Kidney (tissue), 22 donors: ENCODE measurements at places on chromosomes 6 and 20. TPM values are rescaled to one million over a fixed set of nuclear protein-coding genes. Genes with fewer than 3 reads are reported as not detected.

- DNase-seq = no peak
Observed at GRCh38 chr20:8155812-8156211, 23.7 kb downstream of the PLCB1 start.

DNA sequence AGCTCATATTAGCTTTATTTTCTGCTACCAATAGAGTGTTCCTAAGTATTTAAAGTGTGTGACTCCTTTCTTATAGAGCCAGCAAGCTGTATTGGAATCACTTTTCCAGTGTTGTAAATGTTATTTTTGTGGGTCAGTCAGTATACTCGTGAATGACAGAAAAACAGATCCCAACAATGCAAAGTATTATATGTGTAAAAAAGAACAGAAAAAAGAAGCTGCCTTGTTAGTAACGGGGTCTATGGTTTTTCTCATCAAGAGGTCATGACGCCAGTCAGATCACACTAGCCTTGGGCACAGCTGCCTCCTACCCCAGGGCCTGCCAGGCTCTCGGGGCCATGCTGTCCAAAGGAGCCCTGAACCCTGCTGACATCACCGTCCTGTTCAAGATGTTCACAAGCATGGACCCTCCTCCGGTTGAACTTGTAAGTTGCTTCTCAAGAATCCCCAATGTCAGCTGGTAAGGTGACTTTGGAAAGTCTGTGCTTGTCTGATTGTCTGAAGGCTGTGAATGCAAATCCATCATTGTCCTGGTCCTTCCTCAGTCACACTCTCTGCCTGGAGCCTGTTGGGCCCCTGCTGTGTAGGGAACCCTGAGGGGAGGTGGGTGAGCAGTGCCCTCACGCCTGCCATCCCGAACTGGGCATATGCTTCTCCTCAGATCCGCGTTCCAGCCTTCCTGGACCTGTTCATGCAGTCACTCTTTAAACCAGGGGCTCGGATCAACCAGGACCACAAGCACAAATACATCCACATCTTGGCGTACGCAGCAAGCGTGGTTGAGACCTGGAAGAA lies 9.8 kb downstream of the NELFCD start:
- peak; percentile 15 for DNase-seq

GRCh38 chr6:26465776-26466175 lies 8.0 kb downstream of the BTN2A1 start:
- no peak for DNase-seq

GRCh38 chr20:846894-847278 lies 13.4 kb downstream of the FAM110A start:
- DNase-seq = no peak

DNA sequence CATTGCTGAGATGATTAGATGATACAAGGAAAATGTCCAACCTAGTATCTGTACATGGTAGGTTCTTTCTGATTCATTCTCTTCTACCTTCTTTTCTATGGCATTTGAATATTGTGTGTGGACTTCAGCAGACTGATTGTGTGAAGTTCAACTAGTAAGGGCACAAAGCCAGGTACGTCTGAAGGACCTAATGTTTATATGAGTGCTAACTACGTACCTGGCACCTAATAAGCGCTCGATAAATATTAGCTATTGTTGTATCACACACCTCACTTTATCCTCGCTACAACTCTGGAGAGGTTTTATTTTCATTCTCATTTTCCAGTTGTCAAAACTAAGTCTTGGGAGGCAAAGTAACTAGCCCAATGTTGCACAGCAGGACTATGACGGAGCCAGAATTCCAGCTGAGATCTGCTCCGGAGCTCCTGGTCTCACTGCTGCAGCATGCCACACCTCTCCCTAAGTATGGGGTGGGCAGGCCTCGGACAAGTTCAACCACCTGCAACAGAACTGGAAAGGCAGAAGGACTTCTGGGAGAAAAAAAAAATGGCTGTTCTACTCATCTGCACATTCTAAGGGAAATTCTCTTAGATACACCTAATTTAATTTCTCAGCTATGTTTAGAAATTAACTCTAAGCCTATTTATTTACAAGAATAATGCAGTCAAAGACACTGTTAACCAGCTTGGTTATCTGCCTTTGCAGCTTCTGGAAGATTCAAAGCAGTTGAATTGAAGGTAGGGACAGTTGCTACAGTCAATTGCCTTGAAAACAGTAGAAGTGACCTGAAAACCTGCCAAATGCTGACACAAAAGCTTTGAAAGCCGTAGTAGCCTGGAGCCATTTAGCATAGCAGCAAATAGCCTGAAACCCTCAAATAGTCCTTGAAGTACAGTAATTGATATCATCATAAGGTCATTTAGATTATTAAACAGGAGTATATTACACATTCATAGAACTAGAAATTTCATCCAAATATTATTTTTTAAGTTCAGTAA lies 165.0 kb downstream of the PDE7B start:
- DNase-seq = no peak

DNA sequence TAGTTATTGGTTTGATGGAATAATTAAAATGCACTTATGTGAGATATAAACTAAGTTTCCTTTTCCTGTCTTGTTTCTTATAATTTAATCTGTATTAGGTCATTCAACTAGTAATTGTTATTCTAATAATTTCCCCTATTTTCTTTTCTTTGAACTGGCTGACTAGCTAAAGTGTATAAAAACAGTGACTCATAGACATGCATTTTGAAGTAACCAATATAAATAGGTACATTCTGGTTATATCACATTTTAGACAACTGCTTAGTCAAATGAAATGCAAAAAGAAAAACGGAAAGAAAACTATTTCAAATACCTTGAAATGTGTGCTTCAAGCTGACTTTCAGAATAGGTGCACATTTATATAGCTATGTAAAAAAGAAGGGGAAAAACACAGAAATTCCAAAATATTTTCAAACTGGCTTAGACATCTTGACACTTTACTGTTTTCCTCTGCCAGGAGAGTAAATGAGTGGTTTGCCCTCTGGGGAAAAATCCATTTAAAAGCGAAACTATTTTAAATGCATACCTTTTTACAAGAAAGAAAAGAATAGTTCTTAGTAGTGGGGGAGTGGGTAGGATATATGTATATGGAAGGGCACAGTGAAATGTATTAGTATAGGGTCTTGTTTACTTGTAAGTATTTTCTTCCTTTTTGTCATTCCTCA lies 28.3 kb downstream of the KCNQ5 start:
- no peak for DNase-seq

DNA sequence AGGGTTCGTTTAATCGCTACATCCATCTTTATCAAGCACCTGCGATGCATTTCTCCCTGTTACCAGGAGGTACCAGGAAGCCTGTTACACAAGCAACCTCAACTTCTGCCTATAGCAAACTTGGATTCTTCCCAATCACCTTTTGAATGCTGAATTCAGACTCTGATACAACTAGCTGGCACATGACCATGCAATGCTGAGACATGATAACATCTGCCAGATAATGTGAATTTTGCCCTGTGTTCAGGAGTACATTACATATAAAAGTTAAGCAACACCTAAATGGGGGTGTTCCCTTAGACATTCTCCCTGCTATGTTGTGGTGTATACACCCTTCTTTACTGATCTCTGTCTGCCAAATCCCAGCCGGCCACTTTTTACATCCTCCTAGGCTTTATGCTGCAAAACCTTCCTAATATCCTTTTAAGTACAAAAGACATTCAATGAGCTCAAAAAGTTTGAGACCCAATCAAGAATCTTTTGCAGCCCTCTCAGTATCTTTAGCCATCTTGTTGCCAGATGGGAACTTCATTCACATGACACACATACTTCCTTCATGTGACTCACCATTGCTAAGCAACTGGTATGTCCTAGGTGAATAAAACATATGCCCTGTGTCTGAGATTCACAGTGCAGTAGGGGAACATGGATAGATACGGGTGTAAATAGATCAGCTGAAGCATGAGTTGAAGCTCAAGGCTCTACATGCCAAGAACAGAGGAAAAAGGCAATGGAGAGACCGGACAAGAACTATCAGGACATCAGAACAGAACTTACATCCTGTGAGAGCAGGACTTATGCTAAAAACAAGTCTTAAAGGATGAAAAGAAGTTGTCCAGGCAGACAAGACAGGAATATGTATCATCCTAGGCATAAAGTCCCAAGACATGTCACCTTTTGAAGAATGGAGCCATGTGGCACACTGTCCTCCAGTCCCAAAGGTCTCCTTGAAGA lies 84.3 kb downstream of the ZHX3 start:
- DNase-seq = no peak

GRCh38 chr6:290111-290922 lies 2.0 kb upstream of the DUSP22 start:
- no peak for DNase-seq

DNA sequence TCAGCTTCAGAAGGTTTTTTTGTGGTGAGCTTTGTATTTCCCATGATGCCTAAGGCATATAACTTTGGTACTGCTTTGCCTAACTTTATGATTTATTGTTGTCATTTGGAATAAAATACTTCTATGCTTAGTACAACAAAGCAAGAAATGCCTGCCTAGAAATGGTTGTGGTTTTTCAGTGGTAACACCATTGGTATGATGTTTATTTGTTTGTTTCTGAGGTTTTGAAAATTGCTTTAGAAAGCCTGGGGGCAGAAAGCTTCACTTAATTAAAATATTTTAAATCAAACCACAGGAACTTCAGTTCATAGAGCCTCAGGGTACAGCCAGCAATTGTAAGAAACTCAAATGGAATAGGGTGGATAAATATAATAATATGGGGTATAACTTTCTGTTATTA lies 351.2 kb upstream of the MAP3K7 start:
- no peak for DNase-seq

GRCh38 chr20:57587989-57588377 lies 27.1 kb downstream of the PCK1 start:
- DNase-seq = no peak

DNA sequence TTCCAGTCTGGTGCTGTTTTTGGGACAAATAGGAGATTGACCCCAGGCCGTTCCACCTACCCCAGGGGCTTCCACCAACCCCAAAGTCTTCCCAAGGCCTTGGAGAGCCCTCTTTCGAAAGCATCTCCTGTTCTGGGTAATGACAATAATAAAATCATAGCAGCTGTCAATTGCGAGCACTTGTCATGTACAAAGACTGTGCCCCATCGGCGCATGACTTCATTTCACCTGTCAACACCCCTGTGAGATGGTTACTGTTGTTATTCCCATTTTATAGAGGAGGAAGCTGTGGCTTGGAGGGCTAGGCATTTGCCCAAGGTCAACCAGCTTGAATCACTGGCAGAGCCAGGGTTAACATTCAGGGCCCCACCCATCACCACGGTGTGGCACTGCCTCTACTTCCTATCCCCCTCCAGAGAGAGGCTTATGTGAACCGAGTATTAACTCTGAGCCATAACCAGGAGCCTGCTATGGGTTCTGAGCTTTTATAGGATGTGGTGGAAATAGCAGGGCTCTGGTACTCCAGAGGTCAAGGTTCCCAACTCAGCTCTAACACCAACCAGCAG lies 51.2 kb downstream of the HNF4A start:
- no peak for DNase-seq

GRCh38 chr6:110613356-110613755 lies 136.9 kb upstream of the SLC22A16 start:
- DNase-seq = no peak

GRCh38 chr6:25343984-25344383 lies 64.8 kb downstream of the CARMIL1 start:
- DNase-seq = no peak

GRCh38 chr6:21135484-21136013 lies 458.0 kb upstream of the SOX4 start:
- no peak for DNase-seq

GRCh38 chr6:130041594-130041993 lies 23.2 kb downstream of the L3MBTL3 start:
- no peak for DNase-seq

DNA sequence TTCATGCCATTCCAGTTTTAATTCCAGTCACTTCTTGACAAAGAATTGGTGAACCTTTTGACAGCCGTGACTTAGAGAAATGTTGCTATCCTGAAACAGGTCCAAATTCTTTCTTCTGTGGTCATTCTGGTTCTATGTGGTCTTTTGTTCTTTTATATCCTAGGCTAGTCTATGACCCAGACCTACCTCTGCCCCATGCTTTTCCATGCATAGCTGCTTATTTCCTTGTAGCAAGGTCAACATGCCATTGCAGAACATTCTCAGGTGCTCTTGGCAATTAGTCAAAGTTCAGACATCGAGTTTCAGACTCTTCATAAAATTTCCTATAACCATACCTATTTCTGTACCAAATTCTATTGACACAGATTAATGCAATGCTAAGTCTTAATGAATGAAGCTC lies 202.6 kb downstream of the PLCB1 start:
- DNase-seq = no peak

- DNase-seq = no peak
Observed at GRCh38 chr20:23118766-23119165, 32.6 kb upstream of the CD93 start.

DNA sequence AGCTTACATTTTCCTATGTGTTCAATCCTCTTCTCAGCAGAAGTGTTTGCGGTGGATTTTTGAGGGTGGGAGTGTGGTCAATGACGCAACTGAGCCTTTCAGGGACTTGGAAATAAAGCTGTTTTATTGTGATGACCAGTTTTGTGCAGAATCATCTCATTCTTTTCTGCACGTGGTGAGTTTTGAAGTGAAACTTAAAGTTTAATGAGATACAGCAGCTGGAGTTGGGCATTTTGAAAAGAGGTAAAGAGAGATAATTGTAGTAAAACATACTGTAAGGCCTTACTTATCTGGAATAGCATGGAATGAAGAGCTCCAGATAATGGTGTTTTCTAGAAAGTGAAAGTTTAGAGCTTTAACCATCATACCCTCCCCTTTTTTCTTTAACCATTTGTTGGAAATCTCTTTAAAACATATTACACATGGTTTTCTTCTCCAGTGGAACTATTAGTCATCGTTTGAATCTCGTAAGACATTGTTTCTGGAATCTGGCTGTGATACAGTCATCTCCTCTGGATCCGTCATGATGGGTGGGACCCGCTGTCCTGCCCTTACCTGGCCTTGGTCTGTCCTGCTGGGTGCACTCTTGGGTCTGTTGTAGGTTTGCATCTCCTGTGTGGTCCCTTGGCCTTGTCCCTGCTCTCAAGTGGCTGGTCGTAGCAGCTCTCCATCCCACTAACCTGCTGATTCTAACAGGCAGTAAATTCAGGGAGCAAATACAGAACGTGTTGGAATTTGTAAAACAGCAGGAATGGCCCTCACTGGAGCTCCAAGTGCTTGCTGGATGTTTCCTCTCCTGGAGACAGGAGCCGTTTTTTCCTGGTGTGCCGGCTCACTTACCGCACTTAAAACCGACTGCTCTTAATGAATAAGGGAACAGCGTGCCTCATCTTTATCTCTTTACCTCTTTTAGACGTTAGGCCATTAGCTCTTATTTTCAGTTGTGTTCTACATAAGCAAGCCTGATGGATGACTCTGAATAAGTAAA lies 29.8 kb downstream of the UST start:
- DNase-seq = peak; percentile 31

GRCh38 chr6:83514866-83515466 lies 2.6 kb downstream of the PRSS35 start:
- DNase-seq = no peak

- no peak for DNase-seq
Observed at GRCh38 chr6:144811140-144811539, 526.0 kb downstream of the UTRN start.

Gene PEDS1
- 18.3 TPM for polyA plus RNA-seq

Gene BCAS4
- polyA plus RNA-seq = 17.1 TPM

Gene PKIG
- 150 TPM for polyA plus RNA-seq

Gene LYRM4
- polyA plus RNA-seq = 31.8 TPM

Gene UST
- 3.2 TPM for polyA plus RNA-seq

Gene CAGE1
- not detected for polyA plus RNA-seq

Gene CNR1
- polyA plus RNA-seq = 0.17 TPM

Gene GPLD1
- 0.41 TPM for polyA plus RNA-seq

Gene KHDC1L
- not detected for polyA plus RNA-seq

Gene SYTL3
- polyA plus RNA-seq = 3.1 TPM

Gene SPTLC3
- polyA plus RNA-seq = 7.1 TPM

Gene OPRM1
- not detected for polyA plus RNA-seq

Gene THEMIS
- not detected for polyA plus RNA-seq

Gene PTCRA
- polyA plus RNA-seq = not detected

Gene PRDM13
- polyA plus RNA-seq = not detected

Gene CST4
- not detected for polyA plus RNA-seq

Gene FAM135A
- polyA plus RNA-seq = 8.5 TPM
